ENCODE measurements at places on chromosomes 7 and 10. TPM values are rescaled to one million over a fixed set of nuclear protein-coding genes. Genes with fewer than 3 reads are reported as not detected.

PLPP4 gene
- total RNA-seq: 11.1 TPM

TMEM26 gene
- 2.9 TPM for total RNA-seq

EVX1 gene
- total RNA-seq: not detected

PLCE1 gene
- 0.19 TPM for total RNA-seq

ICA1 gene
- 43.2 TPM for total RNA-seq

ZNF92 gene
- total RNA-seq: 11.0 TPM

GIMAP5 gene
- total RNA-seq: 28.6 TPM

ELN gene
- 1.8 TPM for total RNA-seq

EPO gene
- not detected for total RNA-seq

PDE1C gene
- 2.6 TPM for total RNA-seq

SPDYE8 gene
- not detected for total RNA-seq

GPC2 gene
- 3.2 TPM for total RNA-seq

MKX gene
- not detected for total RNA-seq

RGS10 gene
- total RNA-seq: 67.1 TPM
